NCI-H2171 (cell line): ENCODE measurements at places on chromosomes 6 and 20.
A peak's percentile ranks its signal among the peaks of the same experiment; 100 is the strongest.

DNA sequence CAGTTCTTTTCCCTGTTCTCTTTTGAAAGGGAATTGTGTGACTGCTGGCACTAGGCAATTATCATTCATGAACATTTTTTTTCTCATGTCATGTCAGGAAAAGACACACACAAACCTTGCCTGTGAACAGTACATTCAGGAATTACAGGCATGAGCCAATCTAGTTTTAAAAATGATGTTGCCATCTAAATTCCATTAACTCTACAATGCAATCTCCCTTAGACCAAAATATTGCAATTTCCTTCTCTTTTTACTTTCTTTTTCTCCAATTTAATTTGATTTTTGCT is 127.5 kb upstream of the STMND1 start:
- no peak for DNase-seq

DNA sequence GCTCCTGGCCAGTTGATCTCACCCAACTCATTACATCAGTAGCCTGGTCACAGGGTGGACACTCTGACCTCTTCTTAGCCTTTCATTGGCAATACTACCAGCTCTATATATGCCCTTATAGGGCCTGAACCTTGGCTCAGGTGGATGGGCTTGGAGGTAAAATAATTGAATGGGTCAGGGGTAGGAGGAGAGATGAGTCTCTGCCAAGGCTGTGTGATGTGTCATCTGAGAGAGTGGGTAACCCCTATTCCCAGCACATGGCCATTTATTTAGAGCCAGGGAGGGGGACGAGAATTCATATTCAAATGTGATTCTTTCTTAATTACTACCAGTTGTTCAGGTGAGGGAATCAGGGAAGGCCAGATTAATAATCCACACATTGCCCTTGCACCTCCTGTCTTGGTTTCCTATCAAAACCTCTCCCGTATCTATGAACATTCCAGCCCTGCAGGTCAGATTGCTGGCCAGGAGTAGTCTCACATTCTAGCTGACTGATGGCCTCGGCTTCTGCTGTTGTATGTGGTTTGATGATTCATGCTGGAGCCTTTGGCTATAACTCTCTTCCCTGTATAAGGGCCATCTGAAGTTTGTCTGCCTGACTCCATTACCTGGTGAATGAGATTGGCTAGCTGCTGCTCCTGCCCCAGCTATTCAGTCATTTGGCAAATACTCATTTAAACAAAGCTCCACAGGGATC is 13.4 kb downstream of the C20orf173 start:
- DNase-seq = no peak

- DNase-seq = no peak
These were observed 500.1 kb upstream of the JAG1 start for GRCh38 chr20:11173916-11174315.

DNA sequence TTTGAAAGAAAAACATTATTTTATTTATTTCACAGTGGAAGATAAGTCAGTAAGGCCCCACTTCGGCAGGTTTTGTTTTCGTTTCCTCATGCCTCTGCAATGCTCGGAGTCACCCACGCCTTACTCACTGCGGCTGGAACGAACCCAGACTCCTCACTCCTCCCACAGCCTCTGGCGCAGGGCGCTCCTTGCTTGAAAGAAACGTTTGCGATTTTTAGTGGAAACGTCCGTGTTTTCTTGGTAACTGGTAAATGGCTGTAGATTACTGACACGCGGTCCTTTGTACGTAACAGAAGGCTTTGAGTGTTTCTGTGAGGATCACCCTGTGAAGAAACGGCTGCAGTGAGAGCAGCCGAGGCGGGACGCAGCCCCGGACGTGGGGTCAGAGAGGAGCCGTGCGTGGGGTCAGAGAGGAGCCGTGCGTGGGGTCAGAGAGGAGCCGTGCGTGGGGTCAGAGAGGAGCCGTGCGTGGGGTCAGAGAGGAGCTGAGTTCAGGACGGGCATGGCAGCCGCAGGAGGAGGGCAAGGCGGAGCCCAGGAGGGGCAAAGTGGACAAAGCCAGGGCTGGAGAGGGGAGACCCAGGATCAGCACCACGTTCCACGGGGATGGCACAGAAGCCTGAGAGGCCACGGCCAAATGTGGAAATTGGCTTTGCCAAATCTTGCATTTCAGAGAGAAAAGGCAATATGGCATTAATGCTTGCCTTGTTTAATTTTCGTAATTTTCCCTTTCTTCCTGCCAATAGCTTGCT is 198.6 kb upstream of the THBS2 start:
- no peak for DNase-seq

GRCh38 chr6:123309130-123309529 is 313.1 kb downstream of the CLVS2 start:
- no peak for DNase-seq

- no peak for DNase-seq
These were observed 5.7 kb downstream of the SIM1 start for GRCh38 chr6:100458841-100459591.

DNA sequence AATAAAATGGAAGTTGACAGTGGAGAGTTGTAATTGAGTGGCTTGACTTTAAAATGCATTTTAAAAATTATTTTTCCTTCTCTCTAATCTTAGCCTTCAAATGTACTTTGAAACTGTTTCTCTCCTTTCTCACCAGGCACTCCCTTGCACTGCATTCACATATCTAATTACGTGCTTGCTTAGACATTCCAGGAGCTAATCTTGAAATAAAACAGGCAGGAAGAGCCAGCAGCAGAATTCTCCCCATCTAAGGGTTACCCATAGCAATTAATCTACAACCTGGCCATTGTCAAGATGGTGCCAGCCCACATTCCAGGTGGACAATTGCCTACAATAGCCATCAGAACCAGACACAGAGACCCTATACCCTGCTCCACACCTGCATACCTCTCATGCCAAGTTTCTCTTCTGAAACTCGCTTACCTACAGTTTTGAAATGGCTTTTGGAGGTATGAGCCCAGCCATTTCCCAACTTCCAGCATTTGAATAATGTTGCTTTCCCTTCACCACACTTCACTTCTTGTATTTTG is 167.6 kb upstream of the GJE1 start:
- no peak for DNase-seq

DNA sequence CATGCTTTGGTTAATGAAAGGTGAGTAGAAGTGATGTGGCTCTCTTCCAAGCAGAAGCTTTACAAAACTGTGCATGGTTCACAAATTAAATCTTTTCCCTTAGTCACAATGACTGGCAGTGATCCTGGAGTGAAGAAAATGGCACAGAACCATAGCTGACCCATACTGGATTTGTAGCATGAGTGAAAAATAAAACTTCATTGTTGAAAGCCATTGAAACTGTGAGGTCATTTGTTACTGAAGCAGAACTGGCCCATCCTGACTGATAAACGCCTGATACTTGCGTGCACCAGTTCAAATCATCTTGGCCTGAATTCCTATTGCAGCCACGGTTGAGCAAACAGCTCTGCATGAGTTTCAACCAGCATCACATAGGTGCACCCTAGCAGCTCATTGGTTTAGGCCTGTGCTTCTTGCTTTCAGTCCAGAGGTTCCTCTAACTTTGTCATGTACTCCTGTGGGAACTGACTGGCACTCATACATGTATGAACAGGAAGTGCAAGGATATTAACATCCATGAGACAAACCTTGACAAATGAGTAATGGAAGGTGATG is 40.5 kb downstream of the SAMD5 start:
- DNase-seq = no peak

- DNase-seq = no peak
These were observed 223.6 kb downstream of the OGFRL1 start for GRCh38 chr6:71512256-71512655.

DNA sequence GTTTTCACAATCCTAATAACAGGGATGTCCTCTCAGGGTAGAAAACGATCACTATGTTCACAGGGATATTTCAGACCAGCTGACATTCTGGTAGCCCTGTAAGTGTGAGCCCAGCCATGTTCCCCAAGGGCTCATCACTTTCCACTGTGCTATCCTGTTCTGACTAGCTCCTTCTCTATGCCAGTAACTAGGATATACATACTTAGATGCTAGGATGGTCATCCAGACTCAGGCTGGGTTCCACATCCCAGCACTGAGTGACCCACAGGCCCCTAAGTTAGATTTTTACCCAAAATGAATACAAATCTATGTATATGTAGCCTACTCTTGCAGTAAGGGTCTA is 83.0 kb downstream of the CD164 start:
- no peak for DNase-seq

GRCh38 chr6:593139-593906 is 63.6 kb downstream of the HUS1B start:
- DNase-seq = peak; percentile 29

- no peak for DNase-seq
These were observed 71.4 kb downstream of the VTA1 start for GRCh38 chr6:142218446-142218845.

DNA sequence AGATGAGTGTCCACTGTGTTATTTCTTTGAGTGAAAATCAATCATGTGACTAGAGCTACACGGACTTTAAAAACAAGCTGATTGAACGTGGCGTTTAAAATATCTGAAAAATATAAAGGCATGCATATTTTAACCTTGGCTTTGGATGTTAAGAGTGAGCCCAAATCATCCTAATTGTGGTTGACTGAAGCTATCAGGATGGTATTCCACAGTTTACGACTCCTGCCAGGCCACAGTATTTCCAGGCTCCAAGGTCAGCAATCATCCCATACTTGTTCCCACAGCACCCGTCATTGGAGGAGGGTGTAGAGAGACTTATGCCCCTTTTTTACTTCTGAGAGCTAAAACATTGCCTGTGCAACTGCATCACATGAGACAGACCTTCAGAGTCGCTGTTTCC is 43.2 kb upstream of the TMX4 start:
- no peak for DNase-seq

GRCh38 chr6:46772016-46772415 is 21.2 kb upstream of the MEP1A start:
- DNase-seq = no peak

DNA sequence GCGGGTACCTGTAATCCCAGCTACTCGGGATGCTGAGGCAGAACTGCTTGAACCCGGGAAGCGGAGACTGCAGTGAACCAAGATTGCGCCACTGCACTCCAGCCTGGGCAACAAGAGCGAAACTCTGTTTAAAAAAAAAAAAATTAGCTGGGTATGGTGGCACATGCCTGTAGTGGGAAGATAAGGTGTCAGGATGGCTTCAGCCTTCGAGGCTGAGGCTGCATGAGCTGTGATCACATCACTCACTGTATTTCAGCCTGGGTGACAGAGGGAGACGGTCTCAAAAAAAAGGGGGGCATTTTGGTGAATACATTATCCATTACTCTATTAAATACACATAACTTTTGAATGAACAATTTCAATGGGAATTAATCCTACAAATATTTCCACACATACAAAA is 32.4 kb downstream of the SNX3 start:
- no peak for DNase-seq
